Kasumi-1 (cell line): ENCODE measurements at places on chromosomes 7 and 10.

DNA sequence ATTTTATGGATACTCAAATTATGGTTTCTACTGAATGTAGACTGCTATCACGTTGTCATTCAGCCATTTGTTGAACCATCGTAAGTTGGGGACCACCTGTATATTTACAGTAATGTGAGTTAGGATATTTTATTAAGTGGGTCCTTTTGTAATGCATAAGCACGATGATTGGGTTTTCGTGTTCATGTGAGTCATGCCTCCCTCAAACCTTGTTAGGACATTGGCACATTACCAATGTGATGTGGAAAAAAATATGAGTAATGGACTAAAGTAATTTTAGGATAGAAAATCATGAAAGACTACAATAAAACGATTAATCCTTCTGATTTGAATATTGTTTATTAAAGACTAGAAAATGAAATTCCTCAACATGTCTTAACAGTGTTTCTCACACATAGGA is 8.7 kb downstream of the SMC3 start:
- no peak for DNase-seq

DNA sequence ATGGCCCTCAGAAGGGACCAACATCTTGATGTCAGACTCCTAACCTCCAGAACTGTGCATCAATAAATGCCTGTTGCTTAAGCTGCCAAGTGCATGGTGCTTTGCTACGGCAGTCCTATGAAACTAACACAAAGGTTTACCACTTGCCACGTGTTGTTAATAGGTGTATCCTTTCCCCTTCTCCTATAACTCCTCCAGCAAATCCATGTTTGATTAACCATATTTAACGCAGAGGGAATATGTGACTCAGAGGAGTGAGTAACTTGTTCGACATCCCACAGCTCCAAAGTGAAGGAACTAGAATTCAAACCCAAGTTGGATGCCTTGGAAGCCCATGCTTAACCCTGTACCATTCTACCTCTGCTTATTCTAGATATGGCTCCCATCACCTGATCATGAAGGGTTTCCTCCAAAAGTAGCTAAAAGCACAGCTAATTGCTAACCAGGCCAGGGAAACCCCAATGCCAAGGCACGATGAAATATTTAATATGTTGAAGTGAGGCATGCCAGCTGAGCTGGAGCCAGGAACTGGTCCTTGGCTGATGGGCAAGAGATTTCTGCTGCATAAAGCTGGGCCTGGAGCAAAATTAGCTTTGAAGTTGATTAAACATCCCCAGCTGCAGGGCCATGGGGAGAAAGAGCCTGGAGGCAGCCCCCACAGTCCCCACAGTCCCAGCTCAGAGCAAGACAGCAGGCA is 131.9 kb downstream of the C10orf90 start:
- no peak for DNase-seq

GRCh38 chr10:103724074-103724473 is 131.3 kb downstream of the SH3PXD2A start:
- DNase-seq, result no peak

- no peak for DNase-seq
These were observed 986.7 kb upstream of the LRRN3 start for GRCh38 chr7:110104243-110104642.

- DNase-seq, result no peak
These were observed 172.4 kb upstream of the MKI67 start for GRCh38 chr10:128298587-128298986.

GRCh38 chr10:83229991-83230390 is 909.3 kb upstream of the GHITM start:
- no peak for DNase-seq
